ENCODE measurements at places on chromosomes 2 and 18.

GRCh38 chr2:177758591-177759371 is 313.8 kb downstream of the PDE11A start:
- DNase-seq, result peak; percentile 16

DNA sequence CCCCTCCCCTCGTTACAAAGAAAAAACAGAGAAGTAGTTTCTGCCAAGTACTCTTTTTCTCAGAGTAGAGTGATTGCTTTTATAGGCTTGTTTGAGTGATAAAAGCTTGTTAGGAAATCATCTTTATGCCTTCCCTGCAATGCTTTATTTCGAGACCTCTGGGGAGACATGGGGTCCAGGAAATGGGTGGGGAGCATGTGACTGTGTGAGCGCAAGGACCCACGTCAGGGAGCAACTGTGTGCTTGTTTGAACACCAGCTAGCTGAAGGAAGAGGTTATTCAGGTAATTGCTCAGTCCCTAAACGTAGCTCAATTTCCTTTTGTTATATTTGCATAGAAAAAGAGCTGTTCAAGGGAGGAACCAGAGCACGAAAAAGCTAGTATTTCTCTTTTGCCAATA is 187.3 kb downstream of the FAM210A start:
- DNase-seq, result no peak

- no peak for DNase-seq
Observed at GRCh38 chr2:241842620-241843211, 16.0 kb downstream of the PDCD1 start.

DNA sequence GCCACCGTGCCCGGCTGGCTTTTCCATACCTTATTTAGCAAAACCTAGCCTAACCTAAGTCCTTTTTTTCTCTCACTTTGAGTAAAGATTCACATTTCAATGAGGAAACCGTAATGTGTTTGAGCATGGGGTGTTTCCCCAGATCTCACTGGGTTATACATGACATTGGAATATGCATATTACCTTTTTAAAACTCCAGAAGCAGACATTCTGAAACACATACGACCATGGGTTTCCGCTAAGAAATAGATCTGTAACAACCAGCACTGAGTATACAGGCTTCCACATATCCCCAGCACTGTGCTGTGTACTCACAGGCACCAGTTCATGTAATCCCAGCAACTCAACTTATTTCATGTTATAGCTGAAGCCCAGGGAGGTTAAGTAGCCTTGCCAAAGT is 41.0 kb upstream of the FOSL2 start:
- DNase-seq, result no peak

GRCh38 chr2:209331291-209331844 is 92.5 kb upstream of the MAP2 start:
- peak; percentile 37 for DNase-seq

- DNase-seq, result no peak
Observed at GRCh38 chr2:44201648-44202165, 33.0 kb downstream of the PPM1B start.

DNA sequence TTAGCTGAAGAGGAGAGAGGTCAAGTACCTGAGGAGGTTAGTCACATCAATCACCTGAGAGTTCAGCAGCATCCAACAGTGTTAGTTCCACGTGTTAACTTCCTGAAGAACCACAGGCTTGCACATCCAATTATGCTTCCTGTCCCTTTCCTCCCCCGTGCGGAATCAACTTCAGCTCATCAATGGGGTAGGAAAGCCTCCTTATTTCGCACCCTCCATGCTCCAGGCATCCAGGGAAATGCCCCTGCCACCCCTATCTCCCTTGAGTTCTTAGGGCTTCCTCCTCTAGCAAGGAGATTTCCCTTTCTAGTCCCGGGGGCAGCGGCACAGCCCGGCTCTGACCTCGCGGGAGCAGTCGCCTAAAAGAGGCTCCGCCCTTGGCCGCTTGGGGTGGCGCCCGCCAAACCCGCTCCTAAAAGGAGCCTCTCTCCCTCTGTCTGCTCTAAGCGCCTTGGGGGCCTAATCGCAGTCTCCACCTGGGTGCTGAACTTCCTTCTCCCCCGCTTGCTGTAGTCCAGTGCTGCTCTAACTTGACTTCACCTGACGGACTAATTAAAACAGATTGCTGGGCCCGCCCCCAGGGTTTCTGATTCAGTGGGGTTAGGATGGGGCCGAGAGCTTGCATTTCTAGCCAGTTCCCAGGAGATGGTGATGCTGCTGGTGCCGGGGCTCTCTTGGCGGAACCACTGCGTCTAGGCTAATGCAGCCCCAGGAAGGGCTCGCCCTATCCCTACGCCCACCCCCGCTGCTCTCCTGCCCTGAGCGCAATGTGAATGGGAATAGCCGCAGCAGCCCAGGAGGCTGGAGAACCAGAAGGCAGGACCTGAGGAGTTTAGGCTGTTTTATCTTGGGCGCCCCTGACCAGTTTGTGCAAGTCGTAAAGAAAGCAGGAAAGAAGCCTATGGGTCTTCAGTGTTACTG is 3.4 kb upstream of the TET3 start:
- DNase-seq, result peak; percentile 62

GRCh38 chr18:57863706-57864105 is 60.6 kb upstream of the ATP8B1 start:
- DNase-seq, result no peak

GRCh38 chr18:59429608-59430007 is 70.5 kb upstream of the LMAN1 start:
- no peak for DNase-seq

- peak; percentile 18 for DNase-seq
Observed at GRCh38 chr2:177573120-177573519, 180.5 kb downstream of the AGPS start.

GRCh38 chr2:67036444-67036843 is 360.7 kb upstream of the ETAA1 start:
- DNase-seq, result no peak

GRCh38 chr18:22670914-22671313 is 253.2 kb upstream of the CTAGE1 start:
- no peak for DNase-seq

DNA sequence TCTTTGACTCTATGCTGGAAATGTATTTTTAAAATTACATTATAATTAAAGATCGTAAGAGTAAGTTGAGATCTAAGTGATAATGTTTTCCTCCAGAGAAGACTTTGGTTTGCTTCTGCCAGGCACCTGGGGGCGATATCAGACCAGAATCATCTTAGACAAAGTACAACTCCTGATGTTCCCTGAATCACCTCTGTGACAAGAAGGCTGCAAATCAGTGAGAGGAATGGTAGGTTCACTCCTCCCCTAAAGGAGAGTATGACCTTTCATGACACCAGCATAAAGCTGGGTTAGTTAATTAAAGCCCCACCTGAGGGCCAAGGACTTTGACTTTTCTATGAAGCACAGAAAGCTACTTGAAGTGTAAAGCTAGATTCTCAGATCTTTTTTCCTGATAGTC is 114.4 kb upstream of the DTNA start:
- DNase-seq, result peak; percentile 44

Data from HCEC 1CT (cell line).